Stimulated activated CD8-positive, alpha-beta memory T cell treated with anti-CD3 and anti-CD28 coated beads, Interleukin-7, amount 100 ng/mL, for 24 hours (primary cell): ENCODE measurements at places on chromosomes 6 and 20.

DNA sequence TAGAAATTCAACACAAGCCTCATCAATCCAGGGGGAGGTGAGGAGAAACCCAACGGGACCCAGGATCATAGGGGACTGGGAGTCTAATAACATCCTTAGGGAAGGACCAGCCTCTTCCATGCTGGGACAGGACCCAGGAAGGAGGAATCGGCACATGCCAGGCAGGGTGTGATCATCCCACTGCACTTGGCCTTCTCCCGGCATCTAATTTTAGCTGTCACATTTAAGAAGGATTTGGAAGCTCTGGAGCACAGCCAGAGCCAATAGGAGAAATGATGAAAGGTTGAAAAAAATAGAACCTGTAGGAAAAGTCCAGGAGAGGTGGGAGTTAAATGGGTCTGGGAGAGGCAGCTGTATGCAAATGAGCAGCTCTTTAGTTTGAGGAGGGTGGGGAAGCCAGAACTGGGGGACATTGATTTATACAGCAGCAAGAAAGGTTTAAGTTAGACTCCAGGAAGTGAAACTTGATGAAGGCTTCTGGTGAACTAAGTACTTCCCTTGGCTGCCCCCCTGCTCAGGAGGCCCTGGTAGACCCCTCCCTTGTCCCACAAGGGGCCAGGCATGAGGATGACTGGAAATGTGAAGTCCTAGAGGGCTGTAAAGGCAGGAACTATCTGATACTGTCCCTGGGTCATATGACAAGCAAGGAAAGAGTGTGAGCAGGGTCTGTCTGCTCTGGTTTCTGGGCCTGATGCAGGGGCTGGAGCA lies 260.3 kb downstream of the LRFN2 start:
- no peak for DNase-seq

- peak; percentile 38 for DNase-seq
Measured at GRCh38 chr20:39048000-39048696, 86.0 kb downstream of the DHX35 start.

DNA sequence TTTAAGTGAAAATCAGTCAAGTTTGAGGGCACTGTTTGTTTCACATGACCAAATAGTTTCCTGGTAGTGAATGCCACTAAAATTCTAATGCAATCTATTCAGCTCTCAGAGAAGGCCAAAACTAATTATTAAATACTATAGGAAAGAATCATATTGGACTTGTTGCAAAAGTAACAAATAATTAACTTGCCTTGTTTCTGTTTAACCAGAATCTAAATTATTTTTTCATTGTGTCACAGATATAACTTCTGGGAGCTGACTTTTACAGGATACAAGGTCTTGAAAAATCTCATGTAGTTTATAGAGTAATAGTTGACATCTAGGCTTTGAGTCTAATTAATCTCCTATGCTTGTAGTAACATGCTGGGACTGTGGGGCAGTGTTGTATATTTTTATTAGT lies 44.5 kb downstream of the PRSS35 start:
- DNase-seq = no peak

- DNase-seq = no peak
Measured at GRCh38 chr20:44264287-44264686, 17.2 kb downstream of the GDAP1L1 start.

DNA sequence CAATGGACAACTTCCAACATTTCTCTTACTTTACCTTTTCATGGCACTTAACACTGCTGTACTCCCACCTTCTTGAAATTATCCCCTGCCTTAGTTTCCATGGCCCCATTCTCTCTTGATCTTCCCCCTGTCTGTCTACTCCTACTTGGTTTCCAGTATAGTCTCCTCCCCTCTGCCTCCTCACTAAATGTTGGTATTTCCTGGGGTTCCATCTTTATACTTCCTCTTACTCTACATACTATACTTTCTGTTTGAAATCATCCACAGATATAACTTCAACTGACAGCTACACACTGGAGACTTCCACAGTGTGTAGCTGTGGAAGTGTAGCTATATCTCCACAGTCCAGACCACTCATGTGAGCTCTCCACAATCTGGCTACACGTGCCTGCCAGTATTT lies 13.5 kb downstream of the ZHX3 start:
- DNase-seq = no peak

- no peak for DNase-seq
Measured at GRCh38 chr20:13745784-13746183, 38.9 kb downstream of the ESF1 start.

DNA sequence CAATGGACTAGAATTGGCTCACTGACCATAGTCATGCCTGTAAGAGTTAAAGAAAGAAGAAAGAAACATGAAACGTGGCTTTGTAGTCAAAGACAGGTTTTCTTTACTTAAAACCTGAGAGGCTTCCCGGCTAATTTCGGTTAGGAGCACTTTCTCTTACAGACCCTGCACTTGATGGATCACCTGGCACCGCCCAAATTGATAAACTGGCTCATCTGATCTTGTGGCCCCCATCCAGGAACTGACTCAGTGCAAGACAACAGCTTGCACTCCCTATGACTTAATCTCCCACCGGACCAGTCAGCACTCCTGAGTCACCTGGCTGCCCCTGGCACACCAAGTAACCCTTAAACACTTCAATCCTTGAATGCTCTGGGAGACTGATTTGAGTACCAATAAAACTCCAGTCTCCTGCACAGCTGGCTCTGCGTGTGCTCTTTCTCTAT lies 12.3 kb downstream of the TMEM14B start:
- no peak for DNase-seq

GRCh38 chr20:8587251-8587650 lies 455.2 kb downstream of the PLCB1 start:
- DNase-seq = no peak

- no peak for DNase-seq
Measured at GRCh38 chr6:30782425-30783014, 38.2 kb upstream of the IER3 start.

GRCh38 chr6:130525408-130525807 lies 159.6 kb downstream of the TMEM200A start:
- no peak for DNase-seq

- DNase-seq = peak; percentile 25
Measured at GRCh38 chr6:156777577-156778453, 637 bp downstream of the ARID1B start.

- DNase-seq = no peak
Measured at GRCh38 chr20:62759981-62760431, 36.3 kb upstream of the MRGBP start.

DNA sequence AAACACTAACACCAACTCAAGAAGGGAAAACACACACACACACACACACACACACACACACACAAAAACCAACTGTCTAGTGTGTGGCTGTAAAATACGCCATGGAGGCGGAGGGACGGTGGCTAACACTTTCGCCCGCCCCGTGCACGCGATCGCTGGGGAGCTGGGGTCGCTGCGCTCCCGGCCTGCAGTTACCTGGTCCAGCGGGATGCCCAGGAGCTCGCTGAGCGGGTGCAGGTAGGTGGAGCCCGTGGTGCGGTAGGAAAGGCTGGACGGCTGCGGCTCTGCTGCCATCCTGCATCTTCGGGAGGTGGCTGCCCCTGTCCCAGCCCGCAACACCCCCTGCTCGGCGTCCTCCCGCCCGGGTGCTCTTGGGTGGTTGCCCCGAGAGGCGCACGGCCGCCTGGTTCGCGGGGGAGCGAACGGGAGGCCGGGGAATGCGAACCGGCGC lies 303 bp downstream of the MBOAT1 start:
- DNase-seq = no peak

- DNase-seq = no peak
Measured at GRCh38 chr20:32718749-32719348, 24.4 kb downstream of the COMMD7 start.

- no peak for DNase-seq
Measured at GRCh38 chr20:7792150-7792869, 147.9 kb downstream of the HAO1 start.

GRCh38 chr6:31037169-31037568 lies 26.9 kb downstream of the MUC22 start:
- DNase-seq = no peak

- DNase-seq = no peak
Measured at GRCh38 chr20:17822039-17822438, 122.3 kb downstream of the BANF2 start.

GRCh38 chr20:60144404-60144803 lies 186.2 kb downstream of the CDH26 start:
- DNase-seq = no peak

DNA sequence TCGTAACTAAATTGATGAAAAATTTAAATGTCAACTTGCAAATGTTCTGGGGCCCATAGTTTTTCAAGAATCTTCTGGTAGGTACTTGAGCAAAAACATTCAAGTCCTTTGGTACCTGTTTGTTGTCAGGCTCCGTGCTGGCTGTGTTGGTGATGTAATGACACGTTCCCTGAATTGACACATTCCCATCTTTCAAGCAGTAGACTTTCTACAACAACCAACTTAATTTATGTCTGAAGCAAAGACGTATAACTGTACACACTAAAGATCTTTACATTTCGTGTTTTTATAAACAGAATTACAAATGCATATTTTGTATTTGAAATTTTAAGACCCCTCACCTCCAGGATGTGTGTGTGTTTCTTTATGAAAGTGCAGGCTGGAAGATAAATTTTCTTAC lies 49.5 kb downstream of the NCOA3 start:
- DNase-seq = no peak

- no peak for DNase-seq
Measured at GRCh38 chr20:62598761-62599194, 43.5 kb upstream of the SLCO4A1 start.

GRCh38 chr20:48791014-48791413 lies 36.8 kb downstream of the PREX1 start:
- DNase-seq = no peak

- no peak for DNase-seq
Measured at GRCh38 chr20:59564171-59564570, 40.2 kb upstream of the PHACTR3 start.

- DNase-seq = no peak
Measured at GRCh38 chr6:39884696-39885095, 49.6 kb downstream of the MOCS1 start.

- DNase-seq = no peak
Measured at GRCh38 chr20:32366380-32366779, 8.2 kb downstream of the ASXL1 start.

DNA sequence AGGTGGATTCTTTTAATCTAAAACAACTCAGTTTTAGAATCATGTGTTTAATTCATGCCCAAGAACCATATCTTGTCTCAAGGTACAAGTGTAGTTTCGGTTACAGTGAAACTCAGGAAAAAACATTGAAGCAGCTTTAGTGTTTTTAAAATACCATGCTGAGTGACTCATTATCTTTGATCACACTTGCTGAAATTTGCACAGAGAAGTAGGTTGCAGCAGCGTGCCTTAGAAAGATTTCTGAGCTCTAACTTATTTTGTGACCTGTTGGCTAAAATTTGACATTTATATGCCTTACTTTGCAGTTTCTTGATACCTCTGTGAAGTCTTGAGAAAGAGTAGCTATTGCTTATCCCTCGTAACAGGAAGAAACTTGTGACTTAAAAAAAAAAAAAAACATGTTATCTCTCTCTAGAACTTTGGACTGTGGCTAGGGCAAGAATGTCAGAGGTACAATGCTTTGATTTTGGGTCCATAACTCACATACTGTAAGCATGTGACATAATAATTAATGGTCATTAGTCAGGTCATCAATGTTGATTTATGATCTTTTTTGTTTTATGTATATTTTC lies 34.5 kb upstream of the FUCA2 start:
- no peak for DNase-seq

GRCh38 chr6:42979523-42980177 lies 669 bp upstream of the PEX6 start:
- DNase-seq = no peak
